HFFc6 (cell line): ENCODE measurements at places on chromosomes 4 and X. TPM values are rescaled to one million over a fixed set of nuclear protein-coding genes. Genes with fewer than 3 reads are reported as not detected.

The UNC5C gene
- not detected in 2 replicates for total RNA-seq

The HTN1 gene
- total RNA-seq, result not detected in 3 replicates

The CD38 gene
- 0.07 TPM in 1 of 3 replicates, not detected in the others for total RNA-seq

The TMEM31 gene
- not detected in 3 replicates for total RNA-seq

The MMRN1 gene
- total RNA-seq, result not detected in 3 replicates
